CD4-positive, alpha-beta T cell (primary cell): ENCODE measurements at places on chromosomes 12 and 14.

GRCh38 chr14:92660571-92660970 lies 87.9 kb downstream of the LGMN start:
- no peak for DNase-seq

DNA sequence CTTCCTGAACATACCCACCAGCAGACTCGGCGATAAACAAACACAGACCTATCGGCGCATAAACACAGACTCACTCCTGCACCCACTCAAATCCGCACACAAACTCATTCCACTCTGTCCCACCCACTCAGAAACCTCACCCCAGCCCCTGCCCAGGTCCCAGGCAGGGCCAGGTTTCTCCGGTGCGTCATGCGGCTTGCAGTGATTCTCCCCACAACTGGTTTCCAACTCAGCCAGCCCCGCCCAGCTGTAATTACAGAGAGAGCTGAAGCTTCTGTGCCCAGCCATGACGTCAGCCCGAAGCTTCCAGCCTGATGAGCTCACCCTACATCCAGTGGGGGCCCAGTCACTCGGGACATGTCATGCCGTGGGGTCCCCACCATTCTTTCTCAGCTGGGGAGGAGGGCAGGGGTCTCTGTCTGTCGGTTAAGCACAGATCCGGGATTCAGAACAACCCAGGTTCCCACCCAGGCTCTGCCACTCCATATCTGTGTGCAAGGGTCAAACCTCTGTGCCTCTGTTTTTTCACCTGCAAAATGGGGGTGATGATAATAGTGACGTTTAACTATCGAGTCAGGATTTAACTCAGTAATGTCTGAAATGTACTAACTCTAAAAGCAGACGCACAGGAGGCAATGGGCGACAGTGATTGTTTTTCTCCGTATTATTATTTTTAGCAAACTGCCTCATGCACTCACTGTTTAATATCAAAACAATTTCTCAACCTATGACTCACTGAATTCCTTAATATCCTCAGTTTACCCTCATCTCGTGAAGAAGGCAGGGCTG lies 2.3 kb upstream of the HSPB8 start:
- no peak for DNase-seq

- no peak for DNase-seq
Observed at GRCh38 chr12:127590868-127591267, 676.1 kb upstream of the TMEM132C start.

DNA sequence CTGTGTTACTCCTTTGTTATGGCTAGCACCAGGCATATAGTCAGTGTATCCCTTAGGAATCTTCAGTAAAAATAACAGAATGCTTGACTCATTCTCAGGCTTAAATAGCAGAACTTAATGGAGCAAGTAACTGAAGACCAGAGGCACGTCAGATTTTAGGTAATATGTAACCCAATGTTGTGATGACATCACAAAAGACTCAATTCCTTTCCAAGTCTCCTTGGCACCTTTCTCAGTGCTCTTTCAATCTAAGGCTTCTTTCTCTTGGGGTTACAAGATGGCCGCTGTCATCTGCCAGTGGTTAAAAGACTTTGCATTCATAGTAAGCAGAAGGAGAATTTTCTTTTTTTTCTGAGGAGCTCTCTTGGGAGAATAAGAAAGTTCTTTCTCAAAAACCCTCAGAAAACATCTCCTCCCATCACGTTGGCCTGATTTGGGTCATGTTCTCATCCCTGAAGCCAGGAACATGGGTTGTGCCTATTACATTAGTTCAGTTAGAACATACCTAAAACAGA lies 33.4 kb upstream of the DCN start:
- DNase-seq = no peak

GRCh38 chr12:100564090-100564489 lies 9.4 kb upstream of the GAS2L3 start:
- no peak for DNase-seq

GRCh38 chr12:40031965-40032364 lies 73.9 kb downstream of the SLC2A13 start:
- DNase-seq = no peak

DNA sequence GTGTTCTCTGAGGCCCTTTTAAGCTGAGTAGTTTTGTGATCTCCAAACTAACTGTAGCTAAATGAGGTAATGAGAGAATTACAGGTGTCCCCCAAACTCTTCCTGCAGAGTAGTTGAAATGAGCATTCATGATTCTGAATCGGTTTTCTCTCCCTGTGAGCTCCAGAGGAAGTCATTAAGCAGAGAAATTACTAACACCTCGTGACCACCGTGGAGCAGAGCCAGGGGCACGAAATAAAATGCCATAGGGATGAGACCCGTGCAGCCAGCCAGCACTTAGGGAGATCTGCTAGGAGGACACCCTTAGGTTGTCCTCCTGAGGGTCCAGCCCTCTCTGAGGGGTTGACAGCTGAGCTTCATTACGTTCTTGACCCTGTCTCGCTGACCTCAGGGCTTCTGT lies 79.5 kb downstream of the SLC25A47 start:
- DNase-seq = no peak

DNA sequence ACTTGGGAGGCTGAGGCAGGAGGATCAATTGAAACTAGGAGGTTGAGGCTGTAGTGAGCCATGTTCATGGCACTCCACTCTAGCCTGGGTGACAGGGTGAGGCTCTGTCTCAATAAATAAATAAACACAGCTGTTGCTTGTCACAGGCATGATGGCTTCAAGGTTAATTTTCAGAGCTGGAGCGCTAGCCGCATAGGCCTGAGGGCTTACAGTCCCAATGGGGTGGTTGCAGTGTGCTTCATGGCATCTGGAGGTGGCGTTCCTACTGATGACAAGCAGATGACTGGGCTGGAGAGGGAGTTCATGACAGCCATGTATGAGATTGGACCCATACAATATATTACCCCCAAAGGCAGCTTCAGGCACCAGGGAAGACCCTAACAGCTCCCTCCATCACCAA lies 1.6 kb upstream of the FMNL3 start:
- DNase-seq = no peak

DNA sequence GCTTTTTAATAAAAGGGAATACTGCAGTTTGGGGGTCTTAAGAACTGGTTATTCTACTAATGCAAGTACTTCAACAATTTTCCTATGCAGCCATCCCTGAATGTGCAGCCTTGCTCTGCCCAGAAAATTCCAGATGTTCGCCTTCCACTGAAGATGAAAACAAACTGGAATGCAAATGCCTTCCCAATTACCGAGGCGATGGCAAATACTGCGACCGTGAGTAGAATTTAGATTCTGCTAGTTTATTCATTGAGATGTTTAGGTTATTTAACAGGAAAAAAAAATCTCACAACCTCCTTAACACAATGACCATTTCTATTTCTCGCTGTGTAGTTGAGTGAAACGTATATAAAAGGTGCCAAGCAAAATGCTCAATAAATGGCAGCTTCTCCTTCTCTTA lies 49.9 kb downstream of the STAB2 start:
- DNase-seq = no peak

GRCh38 chr12:11863478-11863906 lies 207.2 kb upstream of the BCL2L14 start:
- no peak for DNase-seq

- DNase-seq = no peak
Observed at GRCh38 chr14:26593357-26593756, 4.5 kb downstream of the NOVA1 start.

DNA sequence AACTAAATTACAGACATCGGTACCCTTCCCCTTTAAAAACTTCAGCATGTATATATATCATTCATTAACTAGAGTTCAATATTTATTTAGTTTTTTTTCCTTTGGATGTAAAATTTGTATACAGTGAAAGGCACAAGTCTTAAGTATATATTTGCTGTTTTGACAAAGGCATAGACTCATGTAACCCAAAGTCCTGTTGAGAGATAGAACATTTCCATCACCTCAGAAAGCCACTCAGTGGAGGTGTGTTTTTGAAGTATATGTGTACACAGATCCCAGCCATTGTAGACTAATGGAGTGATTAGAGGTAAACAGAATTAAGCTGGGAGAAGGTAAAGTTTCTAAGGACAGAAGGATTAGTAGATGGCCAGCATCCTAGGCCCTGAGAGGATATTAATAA lies 15.4 kb downstream of the RDH12 start:
- DNase-seq = no peak

DNA sequence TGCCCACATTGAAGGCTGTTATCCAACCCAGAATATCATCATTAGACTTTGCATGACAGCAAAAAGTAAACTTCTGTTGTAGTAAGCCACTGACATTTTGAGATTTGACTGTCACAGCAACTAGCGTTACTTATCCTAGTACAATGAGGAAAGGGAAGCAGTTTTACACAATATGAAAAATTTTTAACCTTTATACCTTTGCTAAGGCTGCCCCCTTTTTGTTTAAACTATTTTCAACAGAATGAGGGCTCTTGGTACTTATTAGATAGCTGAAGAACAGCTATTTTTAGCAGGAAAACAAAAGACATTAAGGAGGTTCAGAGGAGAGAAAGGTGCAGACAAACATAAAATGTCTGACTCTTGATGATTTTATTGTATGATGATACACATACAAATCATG lies 23.4 kb upstream of the TMX1 start:
- no peak for DNase-seq

DNA sequence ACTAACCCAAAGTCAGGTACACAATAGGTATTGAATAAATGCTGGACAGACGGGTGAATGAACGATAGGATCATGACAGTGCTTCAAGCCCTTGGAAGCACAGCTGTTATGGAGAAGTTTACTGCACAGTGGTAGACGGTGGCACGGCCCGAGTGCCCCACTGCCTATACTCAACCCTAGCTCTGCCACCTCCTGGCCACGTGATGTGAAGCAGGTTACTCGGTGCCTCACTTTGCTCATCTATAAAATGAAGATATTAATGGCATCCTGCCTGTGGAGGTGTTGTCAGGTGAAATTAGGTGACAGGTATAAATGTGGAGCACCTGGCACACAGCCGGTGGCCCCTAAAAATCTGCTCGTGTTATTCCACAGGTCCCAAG lies 5.8 kb downstream of the ASB2 start:
- DNase-seq = peak; percentile 70

DNA sequence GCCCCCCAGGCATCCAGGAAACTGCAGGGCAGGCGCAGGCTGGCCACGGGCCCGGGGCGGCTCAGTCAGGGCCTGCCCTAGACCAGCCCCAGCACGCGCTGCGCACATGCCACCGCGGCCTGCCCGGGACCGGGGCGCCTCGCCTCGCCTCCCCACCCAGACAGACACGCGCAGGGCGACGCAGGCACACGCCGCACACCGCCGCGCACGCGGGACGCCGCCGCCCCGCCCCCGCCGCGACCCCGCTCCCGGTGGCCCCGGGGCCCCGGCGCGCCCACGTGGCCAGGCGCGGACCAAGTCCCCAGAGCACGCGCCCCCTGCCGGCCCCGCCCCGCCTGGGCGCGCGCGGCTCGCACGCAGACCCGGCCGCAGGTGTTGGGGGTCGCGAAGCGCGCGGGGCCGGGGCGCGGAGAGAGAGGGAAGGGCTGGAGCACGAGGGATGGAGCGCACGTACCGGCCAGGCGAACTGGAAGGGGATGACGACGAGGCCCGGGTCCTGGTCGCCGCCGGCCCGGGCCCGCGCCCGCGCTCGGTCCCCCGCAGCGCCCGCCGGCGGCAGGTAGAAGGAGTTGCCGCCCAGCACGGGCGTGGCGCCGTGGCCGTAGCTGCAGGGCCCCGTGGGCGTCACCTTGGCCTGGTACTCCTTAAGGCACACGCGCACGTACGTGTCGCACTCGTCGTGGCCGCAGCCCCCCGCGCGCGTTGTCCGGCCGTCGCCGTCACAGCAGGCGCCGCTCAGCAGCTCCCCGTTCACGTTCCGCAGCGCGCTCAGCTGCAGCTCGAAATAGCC lies 1.1 kb downstream of the JAG2 start:
- DNase-seq = no peak

DNA sequence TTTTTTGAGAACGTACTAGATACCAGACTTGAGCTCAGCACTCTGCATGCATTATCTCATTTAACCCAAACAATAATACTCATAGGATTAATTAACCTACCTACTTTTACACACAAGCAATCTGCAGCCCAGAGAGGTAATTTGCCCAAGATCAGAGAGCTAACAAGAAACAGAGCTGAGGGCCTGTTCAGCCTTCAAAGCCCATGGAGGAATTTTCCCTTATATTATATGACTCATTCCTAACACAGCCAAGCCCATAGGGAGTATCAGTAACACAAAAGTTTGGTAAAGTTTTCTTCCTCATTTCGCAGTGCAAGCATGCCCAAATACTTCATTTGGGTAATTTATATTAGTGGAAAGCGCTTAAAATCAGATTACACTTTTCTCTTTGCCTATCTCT lies 94.7 kb downstream of the GALC start:
- DNase-seq = no peak

- no peak for DNase-seq
Observed at GRCh38 chr12:91057368-91058165, at the start of gene KERA. Gene KERA (minus strand): TSS chr12:91058024. CDS start chr12:91056281, 1,743 bp downstream.

DNA sequence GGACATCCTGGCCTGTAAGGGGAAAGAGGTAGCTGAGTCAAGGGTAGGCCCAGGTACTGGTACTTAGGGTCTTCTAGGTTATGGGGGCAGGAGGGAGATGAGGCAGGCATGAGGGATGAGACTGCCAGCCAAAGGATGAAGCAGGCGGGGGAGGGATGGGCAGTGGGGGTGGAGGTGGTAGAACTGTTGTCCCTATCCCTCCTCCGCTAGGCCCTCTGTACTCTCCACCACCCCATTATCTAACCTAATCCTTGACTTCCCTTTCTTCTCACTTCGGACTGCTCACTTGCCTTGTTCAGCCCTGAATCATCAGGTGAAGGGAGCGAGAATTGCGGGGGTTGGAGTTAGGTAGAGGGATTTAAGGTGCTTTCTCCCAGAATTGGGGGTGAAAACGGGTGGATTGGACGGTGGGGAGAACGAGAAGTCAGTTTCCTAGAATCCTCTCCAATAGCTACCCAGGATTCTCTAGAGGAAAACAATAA lies 562 bp downstream of the PAN2 start:
- no peak for DNase-seq

DNA sequence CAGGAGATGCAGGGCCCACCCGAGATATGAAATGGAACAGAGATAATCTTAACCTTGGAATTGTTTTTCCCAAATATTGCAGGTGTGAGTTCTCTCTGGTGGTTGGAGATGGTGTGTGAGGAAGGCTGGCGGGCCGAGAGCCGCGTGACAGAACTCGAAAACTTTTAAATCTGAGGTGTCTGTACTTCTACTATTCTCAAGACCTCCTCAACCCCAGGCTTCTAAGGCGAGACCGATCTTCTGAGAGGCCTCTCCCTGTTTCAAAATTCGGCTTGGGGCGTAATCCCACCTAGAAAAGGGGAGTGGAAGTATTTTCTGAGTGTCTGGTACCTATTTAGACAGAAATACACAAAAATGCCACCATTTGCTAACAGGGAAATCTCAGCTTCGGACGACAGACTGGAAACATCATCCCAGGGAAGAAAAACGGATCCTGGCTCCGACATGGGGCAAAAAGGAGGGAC lies 611 bp downstream of the SARNP start:
- peak; percentile 21 for DNase-seq
